ENCODE measurements at places on chromosomes 2 and 18.

- no peak for DNase-seq
Observed at GRCh38 chr2:126543081-126543480, 112.9 kb upstream of the GYPC start.

DNA sequence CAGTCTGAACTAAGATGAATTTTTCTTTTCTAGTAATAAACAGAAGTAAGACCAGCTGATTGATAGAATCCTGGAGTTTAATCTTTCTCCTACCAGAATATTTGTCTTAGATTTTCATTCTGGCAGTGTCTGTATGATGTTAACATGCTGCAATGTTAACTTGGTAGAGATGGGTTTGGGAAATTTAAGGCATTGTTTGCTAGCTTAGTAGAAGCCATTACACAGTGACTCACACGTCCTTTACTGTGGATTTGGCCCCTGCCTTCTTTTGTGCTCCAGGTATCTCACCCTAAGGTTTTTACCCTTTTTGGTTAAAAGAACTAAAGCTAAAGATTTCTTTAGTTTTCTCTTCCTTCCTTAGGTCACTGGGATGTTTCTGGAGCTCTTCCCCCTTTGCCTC is 84.1 kb downstream of the SPTBN1 start:
- no peak for DNase-seq

- no peak for DNase-seq
Observed at GRCh38 chr2:196449083-196449482, 190.4 kb upstream of the CCDC150 start.

DNA sequence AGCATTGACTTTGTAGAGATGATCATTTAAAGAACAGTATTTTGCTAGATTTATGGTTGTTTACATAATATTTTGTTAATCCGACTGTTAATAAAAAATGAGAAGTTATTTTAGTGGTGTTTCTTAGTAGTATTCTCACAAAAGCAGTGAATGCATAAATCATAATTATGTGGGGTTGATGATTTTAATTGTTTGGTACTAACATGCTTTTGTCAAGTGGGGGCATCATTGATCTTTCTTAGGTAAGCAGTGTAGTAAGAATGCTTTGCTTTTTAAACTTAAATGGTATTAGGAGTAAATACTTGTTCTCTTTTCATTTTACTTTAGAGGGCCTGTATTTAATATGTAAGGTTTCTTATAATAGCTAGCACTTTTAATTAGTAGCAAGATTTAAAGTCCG is 109.2 kb upstream of the OTX1 start:
- DNase-seq: no peak

- peak; percentile 26 for DNase-seq
Observed at GRCh38 chr2:227939271-227940027, 68.0 kb downstream of the DAW1 start.

GRCh38 chr18:33670029-33670428 is 92.0 kb downstream of the ASXL3 start:
- DNase-seq: no peak

DNA sequence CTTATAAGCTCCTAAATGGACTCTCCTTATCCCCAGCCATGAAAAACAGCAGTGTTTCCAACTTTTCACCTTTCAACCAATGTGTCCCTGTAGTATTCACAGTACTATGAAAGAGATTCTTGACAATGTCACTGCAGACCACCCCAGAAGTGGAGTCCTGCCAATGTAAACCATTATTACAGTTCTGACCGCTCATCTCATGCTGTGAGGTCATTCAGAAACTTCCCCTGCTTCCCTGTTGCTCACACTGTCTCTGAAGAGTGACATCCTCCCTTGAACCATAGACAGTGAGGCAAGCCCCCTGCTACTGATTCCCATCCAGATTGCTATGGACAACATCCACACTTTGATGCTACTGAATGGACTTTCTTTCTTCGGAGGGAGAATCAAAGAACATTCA is 1523.7 kb upstream of the ACVR2A start:
- no peak for DNase-seq

- no peak for DNase-seq
Observed at GRCh38 chr2:230773039-230773773, 60.6 kb downstream of the CAB39 start.

- no peak for DNase-seq
Observed at GRCh38 chr2:176764921-176765320, 447.7 kb upstream of the HNRNPA3 start.

DNA sequence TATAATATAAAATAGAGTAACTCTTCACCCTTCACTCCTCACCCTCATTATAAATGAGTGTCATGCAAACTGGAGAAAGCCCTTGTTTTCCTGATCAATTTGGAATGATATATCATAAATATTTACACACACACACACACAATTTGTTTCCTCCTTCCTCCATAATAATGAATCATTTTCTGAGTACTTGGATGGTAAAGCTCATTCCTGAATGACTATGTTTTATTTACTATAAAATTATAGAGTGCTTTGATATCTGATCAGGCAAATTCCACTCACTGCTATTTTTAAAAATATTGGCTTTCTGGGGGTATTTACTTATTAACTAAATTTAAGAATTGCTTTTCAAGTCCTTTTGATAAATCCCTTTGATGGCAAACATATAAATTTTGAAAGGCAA is 1125.5 kb upstream of the CNTNAP5 start:
- no peak for DNase-seq

DNA sequence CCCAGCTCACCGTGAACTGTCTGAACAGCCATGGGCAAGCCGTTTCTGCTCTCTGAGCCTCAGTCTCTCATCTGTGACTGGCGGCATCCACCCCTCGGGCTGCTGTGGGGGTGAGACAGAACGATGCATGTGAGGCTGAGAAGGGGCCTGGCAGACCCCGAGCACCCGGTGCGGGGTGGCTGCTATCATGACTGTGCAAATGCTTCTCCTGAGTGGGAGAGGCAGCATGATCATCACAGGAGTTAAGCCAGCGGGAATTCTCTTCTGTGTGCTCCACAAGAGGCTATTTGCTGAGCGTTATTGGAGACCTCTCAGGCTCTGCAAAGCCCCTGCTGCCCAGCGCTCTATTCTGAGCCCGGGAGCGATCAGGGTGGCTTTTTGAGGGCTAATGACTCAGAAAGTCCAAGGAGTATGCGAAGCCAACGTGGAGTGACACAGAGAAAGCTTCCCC is 45.8 kb upstream of the ID2 start:
- no peak for DNase-seq

- DNase-seq: no peak
Observed at GRCh38 chr18:45874491-45875184, 49.2 kb downstream of the SIGLEC15 start.

- no peak for DNase-seq
Observed at GRCh38 chr2:143936538-143936847, 583.4 kb downstream of the ZEB2 start.

DNA sequence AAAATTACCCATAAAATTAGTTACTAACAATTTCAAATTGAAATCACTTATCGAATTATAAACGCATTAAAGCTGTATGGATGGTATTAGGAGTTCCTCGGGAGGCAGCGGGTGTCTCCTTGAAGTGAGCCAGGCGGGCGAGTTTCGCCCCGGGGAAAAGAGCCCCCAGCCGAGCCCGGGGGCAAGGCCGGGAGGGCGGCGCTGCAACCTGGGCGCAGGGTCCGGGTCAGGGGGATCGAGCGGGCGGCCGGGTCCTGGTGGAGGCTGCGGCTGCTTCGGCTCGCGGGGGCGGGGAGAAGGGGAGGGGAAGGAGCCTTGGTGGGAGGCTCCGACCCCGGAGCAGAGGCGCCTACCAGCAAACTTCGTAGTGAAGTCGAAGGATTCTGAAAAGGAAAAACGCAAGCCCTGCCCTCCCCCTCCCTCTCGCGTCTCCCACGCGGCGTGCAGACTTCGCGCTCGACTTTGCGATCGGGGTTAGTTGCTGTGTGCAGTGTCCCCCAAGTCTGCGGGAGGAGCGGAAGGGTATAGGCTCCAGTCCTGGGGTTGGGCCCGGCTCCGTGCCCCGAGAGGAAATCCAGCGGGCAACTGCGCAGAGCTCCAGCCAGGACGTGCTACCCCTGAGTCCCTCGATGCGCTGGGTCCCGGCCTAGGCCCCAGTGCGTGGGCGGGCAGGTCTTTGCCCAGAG is 140.8 kb downstream of the MEIS1 start:
- DNase-seq: no peak

DNA sequence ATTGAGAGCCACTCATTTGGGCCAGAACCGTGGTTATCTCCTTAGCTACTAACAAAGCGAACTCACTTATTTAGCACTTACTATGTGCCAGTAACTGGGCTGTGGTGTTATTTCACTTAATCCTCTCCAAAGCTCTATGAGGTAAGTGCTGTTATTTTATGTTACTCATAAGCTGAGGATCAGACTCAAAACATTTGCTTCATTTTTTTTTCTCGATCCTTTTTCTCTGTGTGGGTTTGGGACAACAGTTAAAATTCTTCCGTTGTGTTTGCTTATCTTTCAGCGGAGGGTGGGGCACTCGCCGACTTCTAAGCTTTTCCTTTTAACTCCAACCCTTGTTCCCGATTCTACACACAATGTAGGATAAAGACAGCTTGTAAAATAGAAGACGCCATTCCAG is 52.8 kb downstream of the TMEM178A start:
- DNase-seq: no peak

DNA sequence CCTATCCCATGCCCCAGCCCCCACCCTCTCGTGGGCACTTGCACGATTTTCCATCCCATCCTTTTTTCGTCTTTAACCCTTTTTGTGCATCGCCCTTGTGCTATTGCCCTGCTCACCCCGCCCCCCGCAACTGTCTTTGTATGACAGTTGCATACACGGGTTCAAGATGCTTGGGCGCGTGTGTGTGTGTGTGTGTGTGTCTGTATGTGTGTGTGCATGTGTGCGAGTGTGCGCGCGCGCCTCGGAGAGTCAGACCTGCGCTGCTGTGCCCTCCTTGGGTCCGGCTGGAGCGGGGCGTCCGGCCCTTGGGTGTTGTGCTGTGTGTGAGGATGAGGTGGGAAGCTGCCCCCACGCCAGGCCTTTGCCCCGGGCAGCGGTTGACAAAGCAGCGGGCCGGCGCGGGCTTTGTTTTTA is 230.7 kb downstream of the HAUS1 start:
- DNase-seq: no peak

- DNase-seq: no peak
Observed at GRCh38 chr2:16640867-16641266, 24.8 kb downstream of the CYRIA start.

DNA sequence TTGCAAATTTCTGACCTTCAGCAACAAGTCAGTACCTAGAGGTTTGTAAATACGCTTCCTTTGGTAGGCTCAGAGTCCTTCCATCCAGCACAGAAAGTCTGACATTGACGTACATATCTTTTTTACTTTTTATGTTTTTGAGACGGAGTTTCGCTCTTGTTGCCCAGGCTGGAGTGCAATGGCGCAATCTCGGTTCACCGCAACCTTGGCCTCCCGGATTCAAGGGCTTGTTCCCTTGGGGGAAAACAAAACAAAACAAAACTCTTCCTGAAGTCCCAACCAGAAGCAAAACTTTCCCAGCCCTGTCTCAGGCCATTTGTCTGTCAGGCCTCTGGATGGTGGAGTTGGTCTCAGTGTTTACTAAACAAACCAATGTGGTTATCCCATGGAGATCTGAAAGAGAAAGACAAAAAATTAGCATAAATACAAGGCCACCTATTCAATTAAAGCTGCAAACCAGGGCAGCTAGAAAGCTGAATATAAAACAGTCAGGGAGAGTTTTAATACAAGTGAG is 29.6 kb upstream of the ATL2 start:
- peak; percentile 64 for DNase-seq
